H9 (cell line): ENCODE measurements at places on chromosomes 2 and 18.

- no peak for DNase-seq
Measured at GRCh38 chr2:168649105-168649504, 153.3 kb upstream of the NOSTRIN start.

GRCh38 chr2:88575630-88576029 lies 51.6 kb downstream of the EIF2AK3 start:
- DNase-seq: no peak

DNA sequence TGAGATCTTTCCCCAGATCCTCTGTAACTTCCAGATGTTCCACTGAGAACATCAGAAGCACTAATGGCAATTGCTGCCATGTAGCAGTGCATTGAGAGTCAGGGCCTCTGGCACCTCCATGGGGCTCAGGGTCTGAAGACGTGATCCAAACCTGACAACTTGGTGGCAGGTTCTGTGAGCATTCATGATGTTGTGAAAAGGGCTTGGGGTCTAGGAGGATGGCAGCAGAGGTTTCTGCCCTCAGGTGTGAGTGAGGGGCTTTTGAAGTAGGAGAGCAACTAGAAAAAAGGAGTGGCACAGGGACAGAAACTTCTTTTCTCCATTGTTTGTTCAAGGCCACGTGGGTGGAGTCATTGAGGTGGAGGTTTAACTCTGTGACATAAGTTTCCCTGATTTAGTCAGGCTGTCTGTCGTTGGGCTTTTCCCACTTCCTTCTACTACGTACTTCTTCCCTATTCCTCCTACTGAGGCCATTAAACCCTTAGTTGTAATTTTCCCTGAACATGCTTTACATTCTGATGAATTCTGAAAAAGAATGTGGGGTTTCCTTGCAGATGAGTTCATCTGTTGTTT lies 13.1 kb downstream of the CFLAR start:
- DNase-seq: no peak

DNA sequence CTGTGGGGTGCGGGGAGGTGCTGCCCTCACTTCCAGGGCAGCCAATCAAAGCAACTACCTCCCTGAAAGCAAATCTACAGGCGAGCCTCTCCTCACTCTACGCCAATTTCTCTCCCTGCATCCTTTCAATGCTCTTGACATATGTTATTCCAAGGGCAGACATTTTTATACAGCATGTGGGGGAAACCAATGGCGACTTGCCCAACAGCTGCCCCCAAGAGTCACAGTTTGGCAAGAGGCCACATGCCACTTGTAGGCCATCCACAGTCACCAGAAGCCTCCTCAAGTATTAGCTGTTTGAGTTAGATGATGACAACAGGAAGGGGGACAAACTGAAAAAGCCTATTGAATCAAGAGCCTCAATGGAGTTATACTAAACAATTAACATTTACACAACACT lies 114.6 kb downstream of the MYO5B start:
- DNase-seq: no peak

DNA sequence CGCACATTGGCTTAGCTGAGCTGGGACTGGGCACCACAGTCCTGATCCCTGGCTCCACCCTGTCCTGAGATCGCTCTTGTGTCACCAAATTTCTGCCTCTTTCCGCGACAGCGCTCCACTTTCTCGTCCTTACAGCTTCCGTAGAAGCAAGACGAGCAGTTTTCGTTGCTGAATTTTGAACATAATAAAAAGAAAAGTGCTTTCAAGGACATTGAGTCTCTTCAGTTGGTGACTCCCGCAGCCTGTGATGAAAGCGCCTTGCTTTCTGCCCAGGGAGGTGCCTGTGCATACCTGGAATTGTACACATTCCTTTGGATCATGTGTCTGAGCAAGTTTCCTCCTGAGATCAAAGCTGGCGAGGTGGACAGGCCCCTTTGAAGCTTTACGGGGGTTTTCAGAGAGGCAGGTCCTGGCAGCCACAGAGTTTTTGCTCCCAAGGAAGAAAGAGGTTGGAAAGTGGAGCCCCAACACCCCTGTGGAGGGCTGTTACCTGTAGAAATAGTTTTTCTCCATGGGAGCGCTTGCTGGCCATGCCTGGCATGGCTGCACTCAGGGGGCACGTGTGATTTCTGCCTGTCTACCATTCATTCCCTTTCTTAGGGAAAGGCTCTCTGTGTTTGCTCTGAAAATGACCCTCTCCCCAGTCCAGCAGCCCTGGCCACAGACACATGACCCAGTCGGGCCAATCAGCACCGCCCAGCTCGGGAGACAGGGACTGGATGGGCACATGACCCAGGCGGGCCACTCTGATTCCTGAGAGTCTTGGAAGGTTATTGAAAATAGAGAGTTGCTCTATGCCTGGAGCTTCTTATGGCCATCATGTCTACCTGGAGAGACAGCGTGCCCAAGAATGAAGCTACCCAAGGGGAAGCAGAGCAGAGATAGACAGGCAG lies 115.6 kb upstream of the OTOS start:
- DNase-seq: peak; percentile 45

DNA sequence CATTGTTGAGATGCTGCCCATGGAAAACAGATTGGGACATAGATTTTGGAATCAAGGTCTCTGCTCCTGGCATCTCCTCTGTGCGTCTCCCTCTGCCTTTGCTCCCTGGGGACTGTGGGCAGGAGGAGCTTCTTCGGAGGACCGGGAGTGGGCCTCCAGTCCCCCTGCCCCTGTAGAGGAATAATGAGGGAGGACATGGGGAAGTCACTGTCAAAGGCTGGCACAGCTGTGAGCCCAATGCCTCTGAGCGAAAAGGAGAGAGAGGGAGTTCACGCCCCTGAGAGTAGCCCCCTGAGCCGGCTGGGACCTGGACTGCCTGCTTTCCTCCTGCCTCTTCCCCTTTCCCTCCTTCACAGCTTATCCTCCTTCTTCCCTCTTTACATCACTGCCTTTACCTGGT lies 195.0 kb downstream of the LOXHD1 start:
- peak; percentile 17 for DNase-seq

DNA sequence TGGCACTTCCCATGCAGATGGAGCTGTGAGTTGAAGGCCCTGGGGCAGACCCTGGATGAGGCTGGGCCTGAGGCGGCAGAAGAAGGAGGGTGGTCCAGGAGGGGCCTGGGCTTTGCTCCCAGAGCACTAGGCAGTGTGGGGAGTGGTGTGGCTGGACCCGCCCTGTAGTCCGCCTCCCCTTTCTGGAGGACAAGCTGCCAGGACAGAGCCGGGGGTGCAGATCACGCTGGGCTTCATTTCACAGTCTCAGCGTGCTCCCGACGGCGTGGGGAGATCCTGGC lies 49.8 kb downstream of the PTGR3 start:
- DNase-seq: no peak

DNA sequence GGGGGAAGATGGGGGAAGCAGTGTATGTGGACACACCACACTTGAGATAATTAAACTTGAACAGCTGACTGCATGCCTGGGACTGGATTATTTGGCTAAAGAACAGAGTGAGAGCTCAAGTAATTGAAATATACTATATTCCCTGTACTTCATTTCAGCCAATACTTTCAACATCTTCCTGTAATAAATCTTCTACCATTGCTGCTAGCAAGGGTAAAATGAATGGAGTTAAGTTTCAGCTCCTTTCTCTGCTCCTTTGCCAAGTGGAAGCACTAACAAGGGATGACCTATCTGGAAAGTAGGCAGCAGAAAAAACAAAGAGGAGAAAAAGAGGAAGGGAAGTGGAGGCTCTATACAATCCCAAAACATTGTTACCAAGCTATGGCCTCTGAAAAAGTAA lies 50.9 kb downstream of the MMADHC start:
- DNase-seq: no peak

DNA sequence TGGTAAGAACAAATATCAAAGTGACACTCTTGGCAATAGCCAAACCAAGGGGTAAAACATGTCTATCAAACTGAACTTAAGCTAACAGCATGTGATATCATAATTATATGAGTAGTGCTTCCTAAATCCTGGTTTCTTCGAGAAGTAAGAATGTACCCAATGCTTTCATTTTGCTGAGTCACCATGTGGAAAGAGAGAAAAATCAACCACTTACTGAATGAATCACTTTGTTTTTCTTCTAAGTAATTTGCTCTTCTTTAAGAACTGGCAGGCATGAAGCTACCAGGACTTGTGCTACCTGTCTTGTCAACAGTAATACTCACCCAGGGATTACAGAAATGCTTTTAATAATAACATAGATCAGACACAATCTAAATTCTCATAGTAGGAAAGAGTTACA lies 19.0 kb upstream of the DUSP19 start:
- no peak for DNase-seq

DNA sequence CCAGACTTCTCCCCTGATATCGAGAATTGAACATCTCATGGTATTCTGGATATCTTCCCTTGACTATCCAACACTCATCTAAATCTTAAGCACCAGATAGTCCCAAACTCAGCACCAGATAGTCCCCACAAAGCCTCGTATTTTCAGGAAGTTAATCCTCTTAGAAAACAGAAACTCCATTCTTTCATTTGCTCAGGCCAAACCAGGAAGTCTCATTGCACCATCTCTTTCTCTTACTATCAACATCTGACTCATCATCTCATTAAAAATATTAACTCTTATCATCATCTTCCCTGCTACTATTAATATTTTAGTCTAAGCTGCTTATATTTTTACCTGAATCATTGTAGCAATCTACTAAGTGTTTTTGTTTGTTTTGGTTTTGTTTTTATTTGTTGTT lies 286.4 kb downstream of the GALNT13 start:
- no peak for DNase-seq

- DNase-seq: no peak
Measured at GRCh38 chr18:25067275-25068025, 284.5 kb downstream of the ZNF521 start.

DNA sequence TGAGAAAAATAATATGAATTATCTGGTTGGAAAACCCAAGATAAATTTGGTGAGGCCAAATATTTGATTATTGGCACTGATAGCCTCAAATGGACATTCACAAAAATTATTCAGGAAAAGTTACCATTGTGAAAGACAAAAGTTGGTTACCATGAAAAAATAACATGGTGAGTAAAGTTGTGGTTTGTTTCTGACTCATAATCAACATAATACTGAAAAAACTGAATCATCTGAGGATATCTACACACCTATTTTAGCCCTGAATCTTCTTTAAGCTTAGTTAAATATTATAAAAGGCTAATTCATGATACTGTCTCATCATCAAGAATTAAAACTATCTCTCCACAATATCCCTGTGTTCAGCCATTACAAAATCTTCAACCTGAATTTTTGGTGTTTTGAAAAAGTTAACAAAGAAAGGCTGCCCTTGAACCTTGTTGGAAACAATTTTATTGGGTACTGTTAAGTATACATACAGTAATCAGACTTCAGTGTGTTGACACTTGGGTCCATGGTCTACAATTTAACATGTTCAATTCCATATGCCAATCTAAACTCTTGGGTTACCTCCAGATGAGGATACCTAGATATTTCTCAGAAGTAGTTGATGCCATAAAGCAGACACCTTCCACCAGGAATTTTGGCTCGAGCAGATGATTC lies 607.5 kb upstream of the SLC39A10 start:
- no peak for DNase-seq

- DNase-seq: peak; percentile 73
Measured at GRCh38 chr2:211745295-211746097, 793.1 kb downstream of the ERBB4 start.

DNA sequence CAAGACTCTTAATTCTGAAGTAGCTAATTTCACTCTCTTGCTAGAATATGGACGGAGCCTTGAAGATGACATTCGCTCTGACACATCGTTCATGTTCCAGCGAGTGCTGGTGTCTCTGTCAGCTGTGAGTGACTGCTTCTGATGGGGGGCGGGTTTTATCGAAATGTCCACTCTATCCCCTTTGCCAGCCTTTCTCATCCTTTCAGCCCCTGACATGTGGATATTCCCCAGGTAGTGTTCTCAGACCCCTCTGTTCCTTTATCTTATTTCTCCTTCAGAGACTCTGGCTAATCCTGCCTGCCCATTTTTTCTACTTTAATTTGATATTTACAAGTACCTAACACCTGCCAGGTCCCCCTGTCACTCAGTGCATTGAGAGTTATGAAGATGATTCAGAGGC lies 18.9 kb upstream of the GMCL1 start:
- no peak for DNase-seq

DNA sequence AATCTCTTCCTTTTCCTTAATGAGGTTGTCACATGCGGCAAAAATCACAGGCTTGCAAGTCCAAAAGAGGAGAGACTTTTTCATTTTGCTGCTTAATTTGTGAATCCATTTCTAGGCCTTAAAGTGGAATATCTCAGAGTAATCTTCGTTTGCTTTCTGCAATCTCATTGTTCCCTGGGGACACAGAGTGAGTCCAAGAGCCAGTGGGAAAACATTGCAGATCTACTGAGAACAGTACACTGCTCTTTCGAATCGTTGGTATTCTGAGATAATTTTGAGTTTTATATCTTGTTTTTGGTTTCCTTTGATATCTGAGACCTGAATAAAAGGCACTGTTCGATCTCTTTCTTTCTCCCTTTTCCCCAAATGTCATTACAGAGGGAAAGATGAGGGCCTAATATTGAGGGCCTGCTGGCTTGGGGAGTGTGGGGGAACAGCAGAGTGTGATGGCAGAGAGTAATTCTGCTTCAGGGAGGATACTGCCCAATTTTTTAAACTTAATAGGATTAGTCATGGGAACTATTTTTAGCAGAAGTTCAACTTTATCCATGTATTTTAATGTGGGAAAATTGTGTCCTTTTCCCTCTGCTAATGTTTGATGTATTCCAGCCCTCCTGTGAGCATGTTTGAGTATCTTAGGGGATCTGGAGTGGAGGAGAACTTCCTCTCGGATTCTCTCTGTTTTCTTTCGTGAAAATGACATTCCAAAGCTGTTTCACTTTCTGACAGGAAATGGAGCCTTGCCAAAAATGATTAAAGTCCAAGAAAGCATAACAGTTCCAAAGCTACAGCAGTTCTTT lies 418.2 kb upstream of the ZEB2 start:
- DNase-seq: no peak

DNA sequence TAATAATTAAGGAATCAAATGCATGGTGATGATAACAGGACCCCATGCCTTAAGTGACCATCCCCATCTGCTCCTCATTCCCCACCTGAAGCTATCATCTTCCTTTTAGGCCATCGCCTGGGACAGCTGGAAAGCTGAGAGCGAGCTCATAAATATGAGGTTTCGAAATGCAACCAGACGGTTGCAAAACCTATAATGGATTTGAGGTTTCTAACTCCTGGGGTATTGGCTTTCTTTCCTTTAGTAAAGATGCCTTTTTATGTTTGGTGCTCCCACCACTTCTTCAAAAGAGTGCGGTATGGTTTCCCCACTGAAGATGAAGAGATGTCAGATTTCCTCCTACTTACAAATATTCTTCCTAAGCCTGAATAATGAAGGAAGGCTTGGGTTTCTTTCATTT lies 1589.5 kb upstream of the PIK3C3 start:
- no peak for DNase-seq
